DMS 273 treated with DMSO at 0.1 percent for 48 hours (cell line): ENCODE measurements at places on chromosomes 12 and 14.

DNA sequence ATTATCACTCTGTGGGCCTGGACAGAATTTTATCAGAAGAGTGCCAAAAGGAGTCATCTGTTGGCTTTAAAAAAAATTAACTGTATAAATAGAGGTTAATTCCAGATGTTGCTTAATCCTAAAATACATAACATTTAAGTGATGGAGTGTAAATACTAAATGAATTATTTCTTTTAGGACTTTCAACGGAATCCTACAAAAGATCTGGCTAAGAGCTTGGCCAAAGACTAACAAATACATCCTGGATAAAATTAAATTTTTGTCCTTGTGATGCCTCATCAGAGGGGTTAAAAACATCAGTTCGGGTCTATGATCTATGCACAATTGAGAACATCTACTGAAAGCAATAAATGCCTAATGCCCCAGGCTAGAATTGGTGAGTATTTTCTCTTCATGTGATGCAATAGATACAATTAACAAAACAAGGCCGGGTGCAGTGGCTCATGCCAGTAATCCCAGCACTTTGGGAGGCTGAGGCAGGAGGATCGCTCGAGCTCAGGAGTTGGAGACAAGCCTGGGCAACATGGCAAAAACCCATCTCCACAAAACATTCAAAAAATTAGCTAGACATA, 49.8 kb upstream of the RAP1B start:
- DNase-seq, result no peak

DNA sequence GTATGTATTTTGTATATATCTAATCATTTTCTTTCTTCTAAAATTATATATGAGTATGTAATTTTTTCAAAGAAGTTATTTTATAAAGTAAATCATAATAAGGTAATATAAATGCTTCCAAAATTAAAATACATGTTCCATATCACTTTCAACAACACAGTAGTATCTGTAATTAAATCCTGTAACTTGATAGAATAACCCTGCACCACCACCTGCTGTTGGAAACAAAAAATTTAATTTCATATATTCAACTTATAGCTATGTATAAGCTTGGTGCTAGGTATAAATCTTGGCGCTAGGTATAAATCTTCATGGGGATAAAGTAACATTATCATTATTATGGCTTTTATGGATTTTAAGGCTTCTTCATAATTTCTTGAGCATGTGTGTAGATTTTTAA, 149.7 kb upstream of the DCN start:
- DNase-seq, result no peak

- DNase-seq, result no peak
Observed at GRCh38 chr14:90892970-90893369, 76.7 kb upstream of the TTC7B start.

GRCh38 chr12:89439941-89440340, 84.7 kb downstream of the GALNT4 start:
- DNase-seq, result no peak

DNA sequence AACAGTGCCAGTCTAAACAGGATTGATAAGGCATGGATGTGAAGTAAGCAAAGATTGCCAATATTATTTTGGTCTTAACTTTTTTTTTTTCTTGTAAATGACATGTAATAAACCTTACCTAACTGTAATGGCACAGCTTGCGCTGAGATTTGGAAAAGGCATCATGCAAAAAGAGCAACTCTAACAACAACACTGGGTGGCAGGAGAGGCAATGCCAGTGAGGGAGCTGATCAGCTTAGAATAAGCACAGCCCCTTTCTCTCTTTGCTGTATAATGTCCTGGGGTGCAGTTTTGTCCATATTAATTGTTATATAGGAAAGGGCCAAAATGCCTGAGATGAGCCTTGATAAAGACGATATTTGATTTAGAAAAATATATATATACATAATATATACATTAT, 1589.7 kb upstream of the FLRT2 start:
- DNase-seq, result no peak

- DNase-seq, result no peak
Observed at GRCh38 chr12:120367924-120368788, 808 bp downstream of the MSI1 start.

GRCh38 chr14:87712396-87713090, 280.4 kb downstream of the GALC start:
- peak; percentile 4 for DNase-seq

DNA sequence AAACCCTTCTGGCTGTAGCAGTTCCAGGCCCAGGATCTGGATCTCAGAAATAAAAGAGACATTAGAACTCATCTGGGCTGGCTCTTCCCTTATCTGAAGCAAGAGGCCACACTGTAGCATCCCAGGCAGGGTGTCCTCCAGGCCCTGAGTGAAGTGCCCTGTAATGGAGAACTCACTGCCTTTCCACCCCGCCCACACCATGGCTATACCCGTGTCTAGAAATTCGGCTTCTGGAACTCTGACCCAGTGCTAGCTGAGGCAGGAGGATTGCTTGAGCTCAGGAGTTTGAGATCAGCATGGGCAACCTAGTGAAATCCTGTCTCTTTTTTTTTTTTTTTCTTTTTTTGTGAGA, 23.5 kb upstream of the PLEKHG3 start:
- no peak for DNase-seq

DNA sequence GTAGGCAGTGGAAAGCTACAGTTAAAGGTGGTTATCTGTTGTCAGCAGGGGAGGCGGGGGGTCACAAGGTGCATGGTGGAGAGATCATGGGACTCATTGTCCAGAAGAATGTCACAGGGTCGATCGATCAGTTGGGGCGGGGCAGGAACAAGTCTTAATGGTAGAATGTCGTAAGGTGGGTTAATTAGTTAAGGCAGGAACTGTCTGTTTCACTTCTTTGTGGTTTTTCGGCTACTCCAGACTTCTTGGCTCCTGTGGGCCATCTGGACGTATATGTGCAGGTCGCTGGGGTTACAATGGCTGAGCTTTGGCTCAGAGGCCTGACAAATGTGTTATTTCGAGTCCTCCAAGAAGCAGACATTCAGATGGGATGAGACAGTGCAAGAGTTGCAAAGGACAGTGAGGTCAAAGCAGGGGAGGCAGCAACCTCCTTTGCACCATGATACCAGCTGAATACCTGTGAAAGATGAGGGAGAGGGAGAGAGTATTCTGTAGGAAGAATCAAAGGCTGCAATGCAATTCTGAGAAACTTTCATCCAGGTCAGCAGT, 246.9 kb upstream of the TMEM132C start:
- DNase-seq, result no peak

DNA sequence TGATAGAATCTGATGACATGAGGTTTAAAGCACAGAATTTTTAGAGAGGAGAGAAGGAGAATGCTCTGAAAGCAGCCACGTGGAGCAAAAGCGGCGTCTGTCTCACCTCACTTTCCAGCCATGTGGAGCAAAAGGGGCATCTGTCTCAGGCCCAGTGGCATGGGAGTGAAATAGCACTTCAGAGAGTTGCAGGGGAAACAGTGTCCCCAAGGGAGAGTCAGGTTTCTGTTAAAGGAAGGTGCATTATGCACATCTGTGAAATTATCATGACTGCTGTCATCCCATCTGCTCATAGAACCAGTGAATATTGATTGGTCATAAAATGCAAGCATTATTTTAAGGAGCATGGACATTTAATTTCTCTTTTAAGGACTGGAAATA, 124.0 kb downstream of the BICD1 start:
- peak; percentile 97 for DNase-seq

- no peak for DNase-seq
Observed at GRCh38 chr12:75507086-75507485, 4.3 kb downstream of the KRR1 start.

GRCh38 chr14:105877645-105878044, 351.3 kb downstream of the TMEM121 start:
- DNase-seq, result no peak

- no peak for DNase-seq
Observed at GRCh38 chr14:71621980-71622605, 310.1 kb upstream of the RGS6 start.

- DNase-seq, result no peak
Observed at GRCh38 chr12:124465473-124465872, 101.9 kb downstream of the NCOR2 start.

GRCh38 chr14:54085232-54085761, 128.7 kb upstream of the BMP4 start:
- no peak for DNase-seq

- no peak for DNase-seq
Observed at GRCh38 chr14:102352213-102352612, 10.5 kb downstream of the CINP start.

GRCh38 chr12:131902332-131903241, 8.2 kb downstream of the ULK1 start:
- no peak for DNase-seq

DNA sequence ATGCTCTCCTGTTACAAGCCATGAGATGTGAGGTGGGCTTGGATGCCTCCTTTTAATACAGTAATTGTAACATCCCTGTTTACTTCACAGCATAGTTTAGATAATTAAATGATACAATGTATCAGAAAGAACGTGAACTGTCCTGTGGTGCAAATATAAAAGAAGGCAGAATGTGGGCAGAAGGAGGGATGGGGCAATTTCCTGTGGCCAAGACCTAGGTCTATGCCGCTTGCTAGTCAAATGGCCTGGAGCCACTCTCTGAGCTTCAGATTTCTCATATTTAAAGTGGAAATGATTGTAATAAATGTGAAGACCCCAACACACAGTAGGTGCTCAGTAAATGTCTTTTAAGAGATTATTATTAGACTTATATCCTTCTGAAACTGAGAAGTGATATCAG, 24.0 kb upstream of the EVL start:
- no peak for DNase-seq

DNA sequence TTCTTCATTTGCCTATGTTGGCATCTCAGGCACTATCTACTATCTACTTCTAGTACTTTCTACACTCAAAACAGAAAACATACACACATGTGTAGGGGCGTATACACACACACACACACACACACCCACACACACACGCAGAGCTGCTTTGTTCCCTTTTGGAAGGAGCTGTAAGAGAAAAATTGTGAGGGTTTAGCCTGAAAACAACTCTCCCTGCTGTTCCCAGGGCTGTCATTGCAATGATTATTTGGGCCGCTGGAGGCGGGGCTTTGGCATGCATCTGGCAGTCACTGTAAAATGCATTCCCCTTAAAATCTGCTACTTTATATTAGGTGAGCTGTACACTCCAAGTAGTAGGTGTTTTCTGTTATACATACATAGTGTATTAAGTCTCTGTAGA, 29.1 kb upstream of the SLC38A2 start:
- no peak for DNase-seq

DNA sequence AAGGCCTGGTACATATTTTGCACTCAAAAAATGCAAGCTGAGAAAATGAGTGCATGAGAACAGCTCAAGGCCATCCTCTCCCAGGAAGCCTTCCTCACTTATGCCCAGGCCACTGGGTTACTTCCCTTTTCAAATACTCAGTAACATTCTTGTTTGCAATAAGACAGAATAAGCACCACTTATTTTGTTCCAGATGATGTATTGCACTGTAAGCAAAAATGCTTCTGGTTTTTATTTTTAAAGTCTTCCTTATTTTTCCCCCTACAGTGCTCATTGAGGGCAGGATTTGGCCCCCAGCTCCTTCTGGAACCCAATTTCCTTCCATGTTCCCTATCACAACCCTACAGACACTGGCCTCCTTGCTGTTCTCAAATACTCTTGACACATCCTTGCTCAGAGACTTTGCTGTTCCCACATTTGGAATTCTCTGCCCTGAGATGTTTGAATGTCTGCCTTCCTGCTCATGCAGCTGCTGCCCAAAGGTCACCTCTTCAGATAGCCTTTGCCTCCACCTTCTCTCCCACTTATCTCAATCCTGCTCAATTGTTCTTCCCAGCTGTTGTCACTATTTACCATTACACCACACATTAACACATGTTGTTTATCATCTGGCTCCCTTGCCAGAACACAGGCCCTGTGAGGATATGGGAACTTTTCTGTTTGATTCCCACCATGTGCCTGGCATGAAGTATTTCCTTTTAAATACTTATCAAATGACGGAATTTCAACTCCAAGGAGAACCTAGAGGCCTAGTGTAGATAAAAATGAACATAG, 49.9 kb downstream of the IFNG start:
- DNase-seq, result no peak

DNA sequence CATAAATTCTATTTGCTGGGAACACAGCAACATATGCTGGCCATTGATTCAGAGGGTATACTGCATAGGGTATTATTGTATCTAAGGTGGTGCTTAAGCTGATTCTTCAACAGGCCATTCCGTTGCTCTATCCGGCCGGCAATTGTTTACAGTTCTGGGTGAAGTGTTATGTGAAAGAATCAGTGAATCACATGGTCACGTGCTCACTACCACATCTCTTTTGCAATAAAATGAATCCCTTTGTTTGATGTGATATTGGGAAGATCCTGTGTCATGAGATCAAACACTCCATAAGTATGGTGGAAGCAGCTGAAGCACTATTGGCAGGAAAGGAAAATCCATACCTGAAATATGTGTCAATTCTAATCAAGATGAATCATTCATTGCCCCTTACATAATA, 7.6 kb upstream of the USP15 start:
- no peak for DNase-seq

- DNase-seq, result no peak
Observed at GRCh38 chr14:31387091-31387490, 33.3 kb downstream of the HEATR5A start.

GRCh38 chr12:75623631-75624154, 112.3 kb upstream of the KRR1 start:
- no peak for DNase-seq

GRCh38 chr14:50725761-50726160, 57.7 kb upstream of the SAV1 start:
- no peak for DNase-seq

GRCh38 chr12:111964935-111965334, 48.0 kb downstream of the TMEM116 start:
- DNase-seq, result no peak

- DNase-seq, result no peak
Observed at GRCh38 chr12:86787419-86787818, 531.2 kb upstream of the MGAT4C start.

- no peak for DNase-seq
Observed at GRCh38 chr12:122382919-122383350, 39.5 kb downstream of the CLIP1 start.

DNA sequence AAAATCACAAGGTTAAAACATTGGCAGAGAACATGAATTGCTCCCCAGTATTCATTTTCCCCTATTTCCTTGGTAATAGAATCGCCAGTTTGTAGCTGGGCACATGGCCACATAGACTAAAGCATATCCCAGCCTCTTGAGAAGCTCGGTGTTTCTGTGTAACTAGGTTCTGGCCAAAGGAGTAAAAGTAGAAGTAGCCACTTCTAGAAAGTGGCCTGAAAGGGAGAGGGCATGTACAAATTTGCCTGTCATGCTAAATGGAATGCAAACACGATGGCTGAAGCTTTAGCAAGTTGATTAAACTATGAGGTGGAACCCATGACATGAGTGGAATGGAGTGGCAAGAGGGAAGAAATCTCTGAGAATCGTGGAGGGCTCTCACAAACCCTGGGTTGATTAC, 173.7 kb upstream of the EGLN3 start:
- no peak for DNase-seq
